ENCODE measurements at places on chromosomes 6 and 20. TPM values are rescaled to one million over a fixed set of nuclear protein-coding genes. Genes with fewer than 3 reads are reported as not detected.

The GABBR1 gene
- polyA plus RNA-seq: 246 TPM

The SLC16A10 gene
- polyA plus RNA-seq: 0.06 TPM

The ID4 gene
- not detected for polyA plus RNA-seq

The BTN2A1 gene
- 55.1 TPM for polyA plus RNA-seq

The THEMIS gene
- polyA plus RNA-seq: 0.10 TPM

The CYP39A1 gene
- not detected for polyA plus RNA-seq

The FNDC11 gene
- polyA plus RNA-seq: 34.2 TPM

The BMP6 gene
- 0.78 TPM for polyA plus RNA-seq

The MAVS gene
- polyA plus RNA-seq: 14.7 TPM

The LY6G5C gene
- 3.4 TPM for polyA plus RNA-seq

DNA sequence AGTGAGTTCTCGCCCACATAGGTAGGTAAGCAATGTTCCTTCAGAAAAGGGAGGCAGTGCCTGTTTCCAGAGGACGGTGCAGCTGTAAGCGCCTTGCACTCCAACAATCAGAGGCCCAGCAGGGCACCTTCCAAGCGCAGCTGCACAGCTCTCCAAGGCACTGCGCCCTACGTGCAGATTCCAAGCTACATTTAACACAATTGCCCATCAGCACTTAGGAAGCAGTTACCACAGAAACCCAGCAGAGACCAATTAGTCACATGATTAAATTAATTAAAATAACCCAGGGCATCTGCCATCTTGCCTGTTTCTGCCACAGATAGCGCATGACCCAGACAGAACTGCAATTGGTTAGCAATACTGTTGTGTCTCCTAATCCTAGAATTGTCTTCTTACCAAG, 65.5 kb downstream of the SOBP start:
- H3K27ac ChIP-seq: no peak overlapping the region
- H3K27me3 ChIP-seq: no peaks in the 10 kb centered on the region
- no peak overlapping the region for H3K4me3 ChIP-seq
- no peak for DNase-seq
- no peaks in the 10 kb centered on the region for H3K36me3 ChIP-seq

GRCh38 chr6:130105996-130106704, 87.8 kb downstream of the L3MBTL3 start:
- H3K36me3 ChIP-seq: peaks cover 29% of the 10 kb centered on the region
- no peak overlapping the region for H3K4me3 ChIP-seq
- peak overlapping the region; percentile 67 for H3K27ac ChIP-seq
- peak; percentile 71 for DNase-seq
- no peaks in the 10 kb centered on the region for H3K27me3 ChIP-seq

GRCh38 chr20:32314768-32315167, 37.3 kb downstream of the KIF3B start:
- no peaks in the 10 kb centered on the region for H3K4me1 ChIP-seq
- H3K27ac ChIP-seq: no peak overlapping the region
- H3K4me3 ChIP-seq: no peak overlapping the region
- no peak for DNase-seq
- H3K27me3 ChIP-seq: no peaks in the 10 kb centered on the region
- H3K36me3 ChIP-seq: peaks cover 6% of the 10 kb centered on the region

DNA sequence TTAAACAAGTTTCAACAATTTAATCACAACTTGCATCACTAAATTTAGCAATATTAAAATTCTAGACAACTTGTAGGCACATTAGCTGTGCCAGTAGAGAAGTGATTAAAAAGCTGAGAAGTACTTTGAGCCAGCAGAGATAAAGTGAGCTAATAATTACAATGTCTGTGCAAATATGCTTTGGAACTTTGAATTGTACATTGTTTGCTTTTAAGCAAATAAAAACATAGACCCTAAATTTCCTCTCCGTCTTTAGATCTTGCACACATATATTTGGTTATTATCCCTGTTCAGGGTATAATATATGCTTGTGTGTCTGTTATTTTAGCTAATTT, 44.2 kb upstream of the DEFB112 start:
- no peak overlapping the region for H3K27ac ChIP-seq
- H3K27me3 ChIP-seq: no peaks in the 10 kb centered on the region
- H3K36me3 ChIP-seq: no peaks in the 10 kb centered on the region
- H3K4me3 ChIP-seq: no peak overlapping the region

DNA sequence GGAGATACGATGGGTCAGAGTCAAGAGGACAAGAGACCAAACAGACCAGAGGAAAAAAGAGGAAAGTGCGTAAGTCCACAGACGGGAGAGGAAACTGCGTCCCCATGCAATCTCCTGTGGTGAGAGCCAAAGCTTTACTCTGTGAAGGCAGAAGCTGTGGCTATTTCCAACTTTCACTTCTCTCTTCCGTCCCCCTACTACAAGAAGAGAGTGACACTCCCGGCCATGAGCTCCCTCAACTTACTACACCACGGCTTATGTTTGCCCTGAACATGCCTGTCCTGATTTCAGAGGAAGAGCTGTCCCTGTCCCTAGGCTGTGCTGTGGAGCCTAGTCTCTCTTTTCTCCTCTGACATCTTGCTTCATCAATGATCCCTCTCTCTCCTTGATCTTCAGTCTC, 11.5 kb upstream of the SSR1 start:
- H3K27me3 ChIP-seq: no peaks in the 10 kb centered on the region
- peak; percentile 70 for DNase-seq
- no peak overlapping the region for H3K27ac ChIP-seq
- H3K4me3 ChIP-seq: no peak overlapping the region
- H3K36me3 ChIP-seq: no peaks in the 10 kb centered on the region

- no peaks in the 10 kb centered on the region for H3K4me1 ChIP-seq
- H3K4me3 ChIP-seq: no peak overlapping the region
- H3K36me3 ChIP-seq: no peaks in the 10 kb centered on the region
- no peak for DNase-seq
- H3K27me3 ChIP-seq: peaks cover 12% of the 10 kb centered on the region
Measured at GRCh38 chr6:70299456-70299855, 3.4 kb downstream of the COL9A1 start.

- no peak overlapping the region for H3K27ac ChIP-seq
- no peaks in the 10 kb centered on the region for H3K27me3 ChIP-seq
- H3K4me3 ChIP-seq: no peak overlapping the region
- no peaks in the 10 kb centered on the region for H3K4me1 ChIP-seq
- DNase-seq: no peak
Measured at GRCh38 chr6:63705707-63706106, 70.1 kb downstream of the PHF3 start.

- no peaks in the 10 kb centered on the region for H3K27me3 ChIP-seq
- H3K36me3 ChIP-seq: no peaks in the 10 kb centered on the region
- no peak overlapping the region for H3K27ac ChIP-seq
Measured at GRCh38 chr6:131412960-131413830, 159.8 kb upstream of the ARG1 start.

DNA sequence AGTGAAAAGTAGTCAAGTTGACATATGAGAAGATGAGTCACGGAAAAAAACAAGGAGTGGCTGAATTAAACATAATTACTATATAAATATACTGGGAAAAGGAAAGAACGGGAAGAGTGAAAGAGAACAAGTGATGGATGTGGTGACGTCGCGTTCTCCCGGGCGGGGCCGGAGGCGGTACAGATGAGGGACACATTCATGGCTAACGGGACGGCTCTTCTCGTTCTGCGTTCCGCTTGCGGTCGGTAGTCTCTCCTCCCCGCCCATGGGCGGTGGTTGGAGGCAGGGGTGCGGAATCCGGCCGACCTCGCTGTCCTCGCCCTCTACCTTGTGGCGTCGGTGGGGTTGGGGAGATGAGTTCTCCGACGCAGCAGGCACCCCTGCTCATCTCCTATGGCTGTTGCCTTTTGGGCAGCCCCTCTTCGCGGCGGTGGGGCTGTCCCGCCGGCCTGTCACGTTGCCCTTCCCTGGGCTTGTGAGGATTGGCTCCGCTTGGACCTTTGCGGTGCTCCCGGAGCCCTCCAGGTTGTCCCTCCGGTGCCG, 22.5 kb downstream of the HLA-G start:
- no peaks in the 10 kb centered on the region for H3K36me3 ChIP-seq
- H3K27ac ChIP-seq: no peak overlapping the region
- H3K27me3 ChIP-seq: peaks cover 32% of the 10 kb centered on the region

DNA sequence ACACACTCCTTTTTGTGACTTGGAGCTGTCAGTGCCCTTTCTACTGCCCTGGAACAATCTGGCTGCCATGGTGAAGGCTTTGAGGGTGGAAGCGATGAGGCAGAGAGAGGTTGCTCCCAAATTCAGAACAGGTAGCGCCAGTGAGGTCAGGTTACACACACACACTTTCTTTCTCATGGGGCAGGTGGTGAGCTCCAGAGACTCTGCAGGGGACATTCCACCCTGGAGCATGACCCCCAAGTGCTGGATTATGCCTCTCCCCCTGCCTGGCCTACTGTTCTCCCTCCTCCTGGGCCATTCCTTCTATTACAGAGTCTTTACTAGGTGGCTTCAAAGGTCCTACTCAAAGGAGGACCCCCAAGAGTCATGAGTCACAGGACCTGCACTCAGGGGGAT, 98.0 kb downstream of the EYA2 start:
- H3K27me3 ChIP-seq: no peaks in the 10 kb centered on the region
- DNase-seq: no peak
- no peak overlapping the region for H3K27ac ChIP-seq
- no peak overlapping the region for H3K4me3 ChIP-seq

DNA sequence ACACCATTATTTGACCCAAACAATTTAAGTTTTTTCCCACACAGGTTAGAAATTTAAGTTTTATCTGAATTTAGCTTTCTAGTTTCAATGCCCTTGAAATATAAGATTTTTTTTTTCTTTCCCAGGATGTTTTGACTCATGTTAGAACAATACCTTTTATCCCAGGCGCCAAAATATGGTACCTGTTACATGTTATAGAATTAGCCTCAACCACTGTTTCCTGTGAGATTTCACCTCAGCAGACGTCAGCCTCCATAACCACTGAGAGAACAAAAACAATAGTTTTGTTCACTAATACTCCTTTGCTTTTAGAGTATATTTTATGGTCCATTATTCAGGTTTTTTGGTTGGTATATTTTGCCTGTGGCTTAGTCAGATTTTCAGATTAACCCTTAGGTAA, 302.9 kb downstream of the CDKAL1 start:
- no peak overlapping the region for H3K4me3 ChIP-seq
- no peaks in the 10 kb centered on the region for H3K4me1 ChIP-seq
- H3K27me3 ChIP-seq: no peaks in the 10 kb centered on the region

DNA sequence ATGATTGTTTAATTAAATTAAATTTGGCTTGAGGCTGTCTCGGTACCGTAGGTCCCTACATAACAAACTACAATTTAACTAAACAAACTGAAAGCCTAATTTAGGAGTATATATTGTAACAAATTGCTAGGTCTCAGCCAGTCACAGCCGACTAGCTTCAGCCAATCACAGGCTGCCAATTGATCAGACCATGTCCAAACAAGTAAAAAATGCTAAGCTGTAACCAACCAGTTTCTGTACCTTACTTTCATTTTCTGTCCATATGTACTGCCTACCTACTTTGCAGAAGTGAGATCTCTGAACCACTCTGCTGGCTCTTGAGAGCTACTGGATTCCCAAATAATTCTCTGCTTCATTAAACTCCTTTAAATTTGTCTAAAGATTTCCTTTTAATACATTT, 648.0 kb upstream of the GJE1 start:
- peak overlapping the region; percentile 91 for H3K27ac ChIP-seq
- no peaks in the 10 kb centered on the region for H3K27me3 ChIP-seq
- H3K4me1 ChIP-seq: peaks cover 28% of the 10 kb centered on the region
- H3K36me3 ChIP-seq: no peaks in the 10 kb centered on the region
- peak overlapping the region; percentile 25 for H3K4me3 ChIP-seq

- H3K36me3 ChIP-seq: no peaks in the 10 kb centered on the region
- no peak for DNase-seq
Measured at GRCh38 chr6:31008165-31008564, 2.1 kb upstream of the MUC22 start.

DNA sequence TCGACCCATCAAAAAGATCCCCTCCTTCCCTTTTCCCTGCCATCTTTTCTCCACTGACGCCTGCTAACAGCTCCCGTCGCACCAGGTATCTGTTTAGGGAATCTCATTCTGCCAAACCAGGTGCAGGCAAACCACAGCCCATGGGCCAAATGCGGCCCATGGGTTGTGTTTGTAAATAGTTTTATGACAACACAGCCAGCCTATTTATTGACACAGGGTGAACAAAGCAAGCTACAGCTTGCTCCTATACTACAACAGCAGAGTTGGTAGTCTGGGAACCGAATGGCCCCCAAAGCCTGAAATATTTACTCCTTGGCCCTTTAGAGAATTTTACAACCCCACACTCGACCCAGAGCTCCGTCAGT, 16.4 kb downstream of the NFATC2 start:
- peak overlapping the region; percentile 48 for H3K4me3 ChIP-seq
- peak overlapping the region; percentile 70 for H3K27ac ChIP-seq
- peaks cover 66% of the 10 kb centered on the region for H3K4me1 ChIP-seq
- H3K27me3 ChIP-seq: no peaks in the 10 kb centered on the region

DNA sequence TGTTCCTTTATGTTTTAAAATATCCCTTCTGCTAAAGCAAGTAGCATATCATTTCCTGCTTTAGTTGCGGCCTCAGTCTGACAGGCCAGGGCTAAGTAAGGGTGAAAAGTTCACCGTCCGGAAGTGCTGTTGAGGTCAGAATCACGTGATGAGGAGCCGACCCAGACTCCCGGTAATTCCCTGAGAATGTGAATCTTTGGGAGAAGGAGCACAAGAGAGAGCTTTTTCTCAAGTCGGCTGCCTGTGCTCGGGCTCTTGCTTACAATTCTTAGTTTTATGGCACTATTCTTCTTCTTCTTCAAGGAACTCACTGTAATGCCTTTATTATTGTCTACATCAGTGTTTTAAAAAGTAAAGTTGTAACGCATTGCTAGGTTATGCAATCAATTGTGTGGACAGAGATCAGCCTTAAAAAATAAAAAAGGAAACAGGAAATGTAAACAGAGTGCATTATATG, 309.3 kb downstream of the PRL start:
- H3K4me3 ChIP-seq: no peak overlapping the region
- H3K4me1 ChIP-seq: peaks cover 9% of the 10 kb centered on the region
- no peaks in the 10 kb centered on the region for H3K27me3 ChIP-seq
- peak overlapping the region; percentile 48 for H3K27ac ChIP-seq
- DNase-seq: peak; percentile 12
- no peaks in the 10 kb centered on the region for H3K36me3 ChIP-seq

DNA sequence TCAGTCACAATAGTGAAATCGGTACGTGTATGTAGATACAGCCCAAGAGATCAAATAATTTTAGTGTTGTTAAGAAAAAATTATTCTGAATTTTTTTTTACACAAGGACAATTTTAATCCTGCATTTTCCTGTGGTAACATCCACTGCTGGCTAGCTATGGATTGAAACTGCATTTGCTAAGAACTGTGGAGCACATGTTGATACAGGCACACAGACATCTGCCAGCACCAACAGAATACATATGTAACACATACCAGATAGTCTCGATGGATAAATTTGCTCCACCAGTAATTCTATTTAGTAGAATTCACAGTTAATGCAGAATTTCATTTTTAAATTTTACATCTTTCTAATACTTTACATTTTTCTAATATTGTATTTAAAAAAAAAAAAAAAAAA, 2.2 kb downstream of the ASIP start:
- H3K36me3 ChIP-seq: no peaks in the 10 kb centered on the region
- H3K4me3 ChIP-seq: no peak overlapping the region
- H3K27me3 ChIP-seq: no peaks in the 10 kb centered on the region
- no peak for DNase-seq

- H3K27me3 ChIP-seq: no peaks in the 10 kb centered on the region
- no peaks in the 10 kb centered on the region for H3K4me1 ChIP-seq
- H3K4me3 ChIP-seq: no peak overlapping the region
- H3K36me3 ChIP-seq: no peaks in the 10 kb centered on the region
Measured at GRCh38 chr20:10792291-10792690, 118.5 kb upstream of the JAG1 start.

- H3K4me3 ChIP-seq: no peak overlapping the region
- no peak overlapping the region for H3K27ac ChIP-seq
Measured at GRCh38 chr6:18147160-18147559, 7.7 kb downstream of the TPMT start.
